Activated CD8-positive, alpha-beta memory T cell treated with anti-CD3 and anti-CD28 coated beads, Interleukin-2, amount 10 ng/mL, durations not matched to agents 7 days and 5 days (primary cell): ENCODE measurements at places on chromosomes 6 and 20. TPM values are rescaled to one million over a fixed set of nuclear protein-coding genes. Genes with fewer than 3 reads are reported as not detected.

DNA sequence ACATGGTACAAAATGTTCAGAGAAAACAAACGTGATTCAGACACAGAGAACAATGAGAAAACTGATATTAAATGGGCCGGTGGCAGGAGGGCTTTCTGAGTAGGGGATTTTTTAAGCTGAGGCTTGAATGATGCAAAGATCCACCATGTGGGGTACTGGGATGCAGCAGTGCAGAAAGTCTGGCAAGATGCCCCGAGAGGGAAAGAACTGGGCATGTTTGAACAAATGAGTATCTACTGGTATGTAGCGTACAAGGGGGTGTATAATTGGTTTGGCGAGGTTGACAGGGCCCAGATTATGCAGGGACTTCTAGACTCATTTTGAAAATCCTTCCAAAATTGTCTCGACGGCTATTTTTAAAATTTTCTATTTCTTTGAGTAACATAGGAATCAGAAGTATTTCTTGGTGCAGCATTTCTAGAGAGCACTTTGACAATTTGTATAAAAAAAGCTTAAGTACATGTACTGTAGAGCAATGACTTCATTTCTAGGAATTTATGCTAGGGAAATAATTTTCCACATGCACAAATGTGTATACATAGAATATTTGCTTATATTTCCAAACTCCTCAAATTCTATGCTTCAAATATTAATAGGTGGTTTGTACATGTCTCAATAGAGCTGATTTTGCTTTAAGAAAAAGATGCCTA, 119.6 kb upstream of the DOK5 start:
- DNase-seq, result no peak

Gene SRSF3
- total RNA-seq, result 416 TPM

GRCh38 chr6:133179481-133179880, 61.7 kb upstream of the EYA4 start:
- DNase-seq, result no peak

- DNase-seq, result no peak
These were observed 67.9 kb upstream of the HMGN3 start for GRCh38 chr6:79302341-79302740.

GRCh38 chr6:109373762-109374161, 8.5 kb downstream of the CD164 start:
- DNase-seq, result peak; percentile 86

Gene LGSN
- total RNA-seq, result 0.09 TPM

- DNase-seq, result no peak
These were observed 210.9 kb downstream of the FNDC1 start for GRCh38 chr6:159380114-159380513.

- no peak for DNase-seq
These were observed 2.9 kb upstream of the HIVEP1 start for GRCh38 chr6:12009180-12009685.

DNA sequence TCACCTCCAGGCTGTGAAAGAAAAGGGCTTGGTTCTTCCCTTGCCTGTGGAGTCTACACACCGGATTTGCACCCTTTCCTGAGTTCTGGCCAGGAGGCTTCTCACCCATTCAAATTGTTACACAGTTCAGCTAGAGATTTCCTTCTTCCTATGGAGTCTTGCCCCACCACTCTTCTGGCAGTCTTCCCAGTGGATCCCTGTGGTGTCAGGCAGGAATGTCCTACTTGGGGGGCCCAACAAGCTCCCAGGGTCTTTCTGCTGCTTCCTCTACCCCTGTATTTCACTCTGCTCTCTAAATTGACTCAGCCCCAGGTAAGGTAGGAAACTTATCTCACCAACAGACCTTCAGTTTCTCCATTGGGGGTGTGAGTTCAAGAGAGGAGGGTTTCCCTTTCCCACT, 14.0 kb upstream of the CST9L start:
- DNase-seq, result no peak

DNA sequence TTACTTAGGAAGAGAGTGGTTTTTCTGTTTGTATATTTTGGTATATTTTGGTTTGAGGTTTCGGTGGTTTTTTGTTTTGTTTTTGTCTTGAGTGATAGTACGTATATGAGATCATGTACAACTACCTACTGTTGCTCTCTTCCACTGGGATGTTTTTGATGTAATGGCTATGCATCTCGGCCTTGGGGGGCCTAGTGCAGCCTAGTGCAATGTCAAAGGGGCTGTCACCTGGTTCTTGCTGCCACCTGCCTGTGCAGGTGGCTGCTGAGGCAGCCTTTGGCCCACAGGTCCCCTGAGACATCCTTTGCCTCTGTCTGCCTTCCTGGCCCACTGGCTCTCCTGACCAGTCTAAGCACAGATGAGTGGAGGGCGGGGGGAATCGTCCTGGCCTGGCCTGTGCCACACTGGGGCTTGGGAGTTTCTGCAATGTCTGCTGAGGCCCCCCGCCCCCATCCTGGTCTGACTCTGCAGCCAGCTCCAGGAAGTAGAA, 546.6 kb downstream of the CD83 start:
- DNase-seq, result peak; percentile 48

GRCh38 chr6:53128842-53129241, 19.8 kb downstream of the GCM1 start:
- DNase-seq, result no peak
